Mucosa of descending colon (tissue), 3 donors: ENCODE measurements at places on chromosomes 5 and 9.

- DNase-seq = no peak
Observed at GRCh38 chr9:86022687-86023266, 76.6 kb downstream of the GOLM1 start.

GRCh38 chr9:111948951-111949350 lies 52.3 kb downstream of the UGCG start:
- no peak for DNase-seq

DNA sequence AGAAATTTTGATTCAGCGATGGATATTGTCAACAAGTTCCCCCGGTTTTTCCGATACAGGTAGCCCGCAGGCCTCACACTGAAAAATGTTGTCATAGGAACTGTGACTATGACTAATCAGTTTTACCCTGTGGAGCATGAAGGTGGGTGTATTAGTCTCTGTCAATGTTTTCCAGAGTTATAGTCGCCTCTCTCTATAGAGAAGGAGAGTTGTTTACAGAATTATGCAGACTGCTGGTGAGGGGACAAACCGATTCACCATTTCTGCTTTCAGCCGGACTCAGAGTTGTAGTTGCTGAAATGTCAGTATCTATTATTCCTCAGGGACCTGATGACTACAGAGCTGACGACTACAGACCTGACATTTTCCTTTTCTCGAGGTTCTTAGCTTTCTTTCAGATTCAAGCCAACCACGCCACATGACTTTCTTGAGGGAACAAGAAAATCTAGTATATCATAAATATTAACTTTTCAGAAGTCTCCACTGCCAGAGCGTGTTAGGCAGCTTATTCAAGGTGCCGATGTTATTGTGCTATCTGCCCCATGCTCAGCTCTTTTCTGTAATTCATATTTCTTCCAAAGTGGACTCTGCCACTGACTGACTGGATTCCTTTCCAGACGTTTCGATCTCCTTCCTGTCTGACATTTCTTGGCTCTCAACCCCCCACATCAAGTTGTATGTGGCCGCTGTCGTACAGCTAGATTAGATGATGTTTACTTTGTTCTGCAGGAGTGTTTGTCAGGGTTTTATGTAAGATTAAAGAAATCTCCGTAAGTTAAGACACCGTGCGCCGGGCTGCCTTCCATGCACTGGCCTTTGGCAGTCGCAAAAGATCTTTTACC lies 178.1 kb downstream of the FGF1 start:
- DNase-seq = no peak

- peak; percentile 33 for DNase-seq
Observed at GRCh38 chr5:68932830-68933434, 160.9 kb upstream of the SLC30A5 start.

- DNase-seq = peak; percentile 33
Observed at GRCh38 chr5:68424799-68425537, 209.4 kb downstream of the PIK3R1 start.
